ENCODE measurements at places on chromosomes 1 and 21.

DNA sequence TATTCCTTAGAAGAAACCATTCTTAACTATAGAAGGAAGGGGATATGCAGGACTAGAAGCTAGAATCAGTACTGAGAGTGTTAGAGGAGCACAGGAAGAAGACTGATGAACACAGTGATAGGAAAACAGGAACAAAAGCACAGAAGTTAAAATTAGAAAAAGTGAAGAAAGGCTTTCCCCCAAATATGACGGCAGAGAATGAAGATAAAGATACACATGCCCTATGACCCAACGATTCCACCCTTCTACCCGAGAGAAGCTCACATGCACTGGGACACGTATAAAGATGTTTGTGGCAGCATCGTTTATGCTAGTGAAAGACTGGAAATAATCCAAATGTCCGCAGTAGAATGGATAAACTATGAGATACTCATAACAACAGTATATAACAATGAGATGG is 74.2 kb downstream of the DTL start:
- DNase-seq, result no peak

- DNase-seq, result no peak
These were observed 10.8 kb upstream of the IER5 start for GRCh38 chr1:181077576-181078242.

- DNase-seq, result peak; percentile 53
These were observed at the start of gene CAMK2N1 for GRCh38 chr1:20485527-20486456. Gene CAMK2N1 (minus strand): TSS chr1:20486210. CDS start chr1:20485379, 831 bp downstream.

GRCh38 chr1:58597996-58598395 is 20.9 kb upstream of the TACSTD2 start:
- no peak for DNase-seq

- no peak for DNase-seq
These were observed 90.7 kb downstream of the TNFSF18 start for GRCh38 chr1:172960019-172960418.

GRCh38 chr1:110050602-110051261 is 16.3 kb downstream of the STRIP1 start:
- no peak for DNase-seq

DNA sequence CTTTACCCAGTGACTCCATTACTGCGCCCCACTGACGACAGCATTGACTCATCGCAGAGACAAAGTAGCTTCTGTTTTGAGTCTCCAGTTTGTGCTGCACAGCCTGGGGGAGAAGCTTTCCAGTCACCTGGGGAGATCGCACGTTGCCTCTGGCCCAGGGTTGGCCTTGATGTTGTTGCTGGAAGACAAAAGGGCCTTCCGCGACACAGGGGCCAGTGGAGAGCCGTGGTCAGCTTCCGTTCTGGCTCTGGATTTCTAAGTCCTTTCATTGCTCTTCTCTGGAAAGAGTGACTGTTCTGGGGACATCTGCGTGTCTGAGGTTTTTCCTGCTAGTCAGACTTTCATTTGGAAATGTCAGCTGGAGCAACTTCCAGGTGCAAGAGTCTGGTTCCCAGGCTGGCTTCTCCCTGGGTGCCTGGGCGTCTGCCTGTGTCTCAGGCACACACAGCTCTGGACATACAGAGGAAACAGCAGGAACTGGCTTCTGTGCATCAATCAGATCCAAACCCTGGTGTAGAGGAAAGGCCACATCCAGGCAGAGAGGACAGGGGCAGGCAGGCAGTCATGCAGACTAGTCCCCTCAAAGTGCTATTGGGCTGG is 257.0 kb downstream of the SIPA1L2 start:
- DNase-seq, result no peak

DNA sequence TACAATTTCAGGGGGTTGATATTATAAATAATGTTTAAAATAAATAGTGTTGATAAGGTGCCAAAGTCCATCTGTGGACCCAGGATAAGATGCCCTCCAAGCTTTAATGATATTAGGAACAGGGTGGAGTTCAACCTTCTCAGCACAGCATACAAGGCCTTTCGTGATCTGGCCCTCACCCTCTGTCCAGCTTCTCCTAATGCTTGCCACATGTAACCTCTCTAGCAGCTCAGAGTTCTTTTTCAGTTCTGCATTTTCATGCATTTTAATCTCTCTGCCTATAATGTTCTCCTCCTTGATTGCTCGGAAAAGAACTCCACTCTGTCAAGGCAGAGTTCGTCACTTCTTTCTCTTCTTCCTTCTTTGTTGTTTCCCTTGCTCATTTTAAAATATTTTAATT is 21.4 kb upstream of the SMAP2 start:
- DNase-seq, result no peak

Data from neuronal stem cell (in vitro differentiated cells).